Astrocyte (in vitro differentiated cells and primary cell): ENCODE measurements at places on chromosomes 11 and 22. TPM values are rescaled to one million over a fixed set of nuclear protein-coding genes. Genes with fewer than 3 reads are reported as not detected.

The TNNI2 gene
- total RNA-seq = not detected in 2 replicates

The SH3BP1 gene
- total RNA-seq = 26.5 and 31.6 TPM in 2 replicates

The CCDC134 gene
- 7.7 and 11.3 TPM in 2 replicates for total RNA-seq

The CDC42BPG gene
- total RNA-seq = 2.0 and 4.6 TPM in 2 replicates

The GPR83 gene
- total RNA-seq = 0.14 TPM in 1 of 2 replicates, not detected in the other

The OR4D5 gene
- total RNA-seq = not detected in 2 replicates

The SCGB1A1 gene
- not detected in 2 replicates for total RNA-seq

GRCh38 chr11:17272801-17273200, 3.7 kb upstream of the NUCB2 start:
- no peaks in the 10 kb centered on the region for H3K27me3 ChIP-seq
- H3K4me1 ChIP-seq = peaks cover 6% of the 10 kb centered on the region
- no peak overlapping the region for H3K27ac ChIP-seq
- no peaks in the 10 kb centered on the region for H3K36me3 ChIP-seq
- no peak for DNase-seq

GRCh38 chr11:65291613-65292012, 23.1 kb upstream of the CDC42EP2 start:
- no peak overlapping the region for H3K4me3 ChIP-seq
- peak overlapping the region; percentile 73 for H3K27ac ChIP-seq
- no peaks in the 10 kb centered on the region for H3K27me3 ChIP-seq
- H3K36me3 ChIP-seq = peaks cover 20% of the 10 kb centered on the region
- peaks cover 16% of the 10 kb centered on the region for H3K4me1 ChIP-seq
- DNase-seq = peak; percentile 47

GRCh38 chr11:44943118-44943517, 7.6 kb downstream of the TP53I11 start:
- DNase-seq = no peak
- no peak overlapping the region for H3K27ac ChIP-seq
- no peaks in the 10 kb centered on the region for H3K4me1 ChIP-seq
- H3K4me3 ChIP-seq = no peak overlapping the region
- H3K27me3 ChIP-seq = no peaks in the 10 kb centered on the region

GRCh38 chr22:23899042-23899745, 5.0 kb downstream of the MIF start:
- DNase-seq = no peak
- peaks cover 8% of the 10 kb centered on the region for H3K36me3 ChIP-seq
- no peaks in the 10 kb centered on the region for H3K27me3 ChIP-seq
- no peak overlapping the region for H3K27ac ChIP-seq
- peaks cover 20% of the 10 kb centered on the region for H3K4me1 ChIP-seq
- no peak overlapping the region for H3K4me3 ChIP-seq

DNA sequence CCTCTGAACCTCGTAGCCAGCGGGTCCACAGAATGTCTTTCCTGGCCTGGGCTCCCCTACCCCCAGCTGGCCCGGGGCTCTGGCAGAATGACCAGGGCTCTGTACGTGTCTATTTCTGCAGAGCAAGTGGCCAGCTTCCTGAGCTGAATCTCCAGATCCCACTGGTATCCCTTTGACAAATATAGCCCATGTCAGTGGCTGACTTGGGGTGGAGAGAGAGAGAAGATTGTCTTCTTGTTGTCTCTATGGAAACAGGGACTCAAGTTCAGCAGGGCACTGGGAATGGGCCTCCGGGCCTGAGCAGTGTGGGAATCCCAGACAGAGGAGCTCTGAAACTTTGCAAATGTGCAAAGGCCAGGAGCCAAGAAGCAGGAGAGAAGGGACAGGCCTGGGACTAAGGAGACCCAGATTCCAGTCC, 33.9 kb downstream of the ANO1 start:
- peaks cover 32% of the 10 kb centered on the region for H3K4me1 ChIP-seq
- no peaks in the 10 kb centered on the region for H3K36me3 ChIP-seq
- H3K27me3 ChIP-seq = no peaks in the 10 kb centered on the region
- no peak overlapping the region for H3K4me3 ChIP-seq

DNA sequence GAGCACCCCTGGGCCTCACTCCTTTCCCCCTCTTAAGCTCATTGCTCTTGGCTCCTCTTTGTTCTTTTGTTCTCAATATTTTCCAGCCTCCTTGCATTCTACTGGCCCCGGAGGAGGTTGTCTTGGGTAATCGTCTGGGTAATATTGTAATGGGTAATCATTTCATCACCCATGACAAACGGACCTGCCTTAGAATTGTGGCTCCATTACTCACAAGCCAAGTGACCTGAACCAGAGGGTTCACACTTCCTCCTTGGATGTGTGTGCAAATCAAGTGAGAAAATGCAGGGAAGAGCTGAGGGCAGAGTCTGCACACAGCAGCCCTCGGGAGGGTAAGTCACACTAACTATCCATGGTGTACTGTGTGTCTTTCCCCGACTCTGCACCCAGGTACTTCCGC, 305.0 kb downstream of the BUD13 start:
- no peak for DNase-seq
- H3K4me1 ChIP-seq = peaks cover 11% of the 10 kb centered on the region
- no peaks in the 10 kb centered on the region for H3K27me3 ChIP-seq
- no peaks in the 10 kb centered on the region for H3K36me3 ChIP-seq
- no peak overlapping the region for H3K27ac ChIP-seq

DNA sequence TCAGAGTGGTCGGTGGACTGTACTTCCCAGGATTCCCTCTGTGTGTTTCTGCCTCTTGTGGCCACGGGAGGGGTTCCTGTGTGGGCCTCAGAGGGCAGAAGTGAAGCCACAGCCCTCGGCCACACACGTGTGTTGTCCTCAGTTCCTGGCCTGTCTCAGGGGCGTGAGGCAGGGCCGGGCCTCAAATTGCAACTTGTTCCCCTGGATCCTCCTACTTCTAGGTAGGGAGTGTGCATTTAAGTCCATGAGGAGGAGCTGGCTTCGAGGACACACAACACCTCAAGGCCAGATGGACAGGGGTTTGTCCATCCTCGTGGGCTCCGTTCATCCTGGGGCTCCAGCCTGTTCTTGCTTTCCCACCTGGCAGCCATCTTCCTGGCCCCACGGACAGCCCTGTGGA, 573.0 kb downstream of the TBC1D22A start:
- no peaks in the 10 kb centered on the region for H3K36me3 ChIP-seq
- DNase-seq = no peak
- H3K27me3 ChIP-seq = no peaks in the 10 kb centered on the region
- no peak overlapping the region for H3K27ac ChIP-seq

DNA sequence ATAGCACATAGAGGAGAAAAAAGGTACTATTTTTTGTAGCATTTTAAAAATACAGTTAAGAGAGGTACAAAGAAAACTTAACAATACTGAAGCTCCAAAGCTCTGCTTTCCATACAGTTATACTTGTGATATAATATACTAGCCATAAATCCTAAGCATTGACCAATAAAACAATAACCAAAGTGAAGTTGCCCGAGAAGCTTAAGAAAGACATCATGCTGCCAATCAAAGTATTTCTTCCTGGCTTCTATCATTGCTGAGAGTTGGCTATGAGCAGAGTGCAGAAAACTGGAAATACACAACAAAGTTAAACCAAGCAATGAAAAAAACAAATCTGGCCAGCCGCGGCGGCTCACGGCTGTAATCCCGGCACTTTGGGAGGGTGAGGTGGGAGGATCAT, 84.2 kb downstream of the RBFOX2 start:
- H3K27me3 ChIP-seq = no peaks in the 10 kb centered on the region
- H3K4me3 ChIP-seq = no peak overlapping the region
- H3K27ac ChIP-seq = no peak overlapping the region

DNA sequence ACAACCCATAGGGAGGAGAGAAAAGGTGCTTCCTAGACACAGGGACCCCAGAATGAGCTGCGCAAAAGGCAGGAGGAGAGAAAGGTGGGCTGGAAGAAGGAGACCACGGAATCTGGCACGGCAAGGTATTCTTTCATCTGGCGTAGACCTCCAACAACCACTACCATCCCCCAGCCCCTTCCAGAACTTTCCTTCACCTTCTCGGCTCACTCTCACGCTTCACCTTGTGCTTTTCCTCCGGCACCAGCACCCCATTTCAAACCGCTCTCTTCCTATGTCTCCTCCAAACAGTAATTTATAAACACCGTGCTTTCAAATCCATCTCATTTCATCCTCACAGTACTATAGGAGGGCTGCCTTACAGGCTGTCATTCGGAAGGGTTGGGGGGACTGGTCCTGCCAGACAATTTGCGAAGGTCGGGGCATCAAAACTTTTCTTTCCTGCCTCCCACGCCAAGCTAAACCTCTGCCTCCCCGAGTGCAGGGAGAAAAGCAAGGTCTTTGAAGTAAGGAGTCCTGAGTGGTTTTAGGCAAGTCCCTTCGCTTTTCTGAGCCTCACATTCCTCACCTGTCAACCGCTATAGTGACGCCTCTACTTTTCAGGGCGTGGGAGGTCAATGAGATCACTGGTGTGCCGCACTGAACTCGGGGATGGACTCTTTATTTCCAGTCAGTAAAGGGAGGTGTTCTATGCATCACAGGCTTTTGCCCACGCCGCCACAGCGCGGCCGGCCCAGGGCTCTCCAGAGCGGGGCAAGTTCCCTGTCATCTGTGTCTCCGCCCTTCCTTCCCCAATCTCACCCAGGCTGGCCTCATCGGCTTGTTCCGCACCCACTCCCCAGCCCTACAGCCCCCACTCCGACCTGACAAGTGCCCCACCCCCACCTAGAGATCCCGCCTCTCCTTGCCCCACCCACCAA, 800 bp downstream of the KCTD21 start:
- no peaks in the 10 kb centered on the region for H3K27me3 ChIP-seq
- peaks cover 34% of the 10 kb centered on the region for H3K4me1 ChIP-seq
- peak overlapping the region; percentile 76 for H3K27ac ChIP-seq
- peak overlapping the region; percentile 79 for H3K4me3 ChIP-seq

GRCh38 chr11:35892166-35892565, 51.7 kb upstream of the LDLRAD3 start:
- no peak overlapping the region for H3K4me3 ChIP-seq
- H3K4me1 ChIP-seq = no peaks in the 10 kb centered on the region
- no peak overlapping the region for H3K27ac ChIP-seq
- peak; percentile 23 for DNase-seq

GRCh38 chr22:17491090-17491640, 72.1 kb upstream of the SLC25A18 start:
- no peak overlapping the region for H3K4me3 ChIP-seq
- DNase-seq = no peak
- H3K27me3 ChIP-seq = no peaks in the 10 kb centered on the region

DNA sequence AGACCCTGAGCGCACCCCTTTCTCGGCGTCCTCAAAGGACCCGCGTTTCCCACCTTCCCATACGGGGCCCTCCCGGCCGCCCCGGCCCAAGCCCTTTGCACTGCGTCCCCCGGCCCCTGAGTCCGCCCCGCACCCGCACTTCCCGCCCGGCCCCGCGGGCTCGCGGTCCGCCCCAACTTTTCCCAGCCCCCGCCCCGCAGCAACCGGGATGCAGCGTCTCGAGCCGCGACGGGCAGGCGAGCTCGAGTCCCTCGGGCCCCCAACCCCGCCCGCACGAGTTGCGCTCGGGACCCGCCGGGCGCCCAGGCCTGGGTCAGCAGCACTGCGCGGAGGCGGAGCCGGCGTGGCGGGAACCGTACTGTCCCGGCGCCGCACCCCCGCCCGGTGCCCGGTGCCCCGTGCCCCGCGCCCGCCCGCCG, 371 bp downstream of the SMCO4 start:
- H3K36me3 ChIP-seq = no peaks in the 10 kb centered on the region
- peak overlapping the region; percentile 53 for H3K4me3 ChIP-seq
- no peak for DNase-seq
- H3K4me1 ChIP-seq = peaks cover 14% of the 10 kb centered on the region

DNA sequence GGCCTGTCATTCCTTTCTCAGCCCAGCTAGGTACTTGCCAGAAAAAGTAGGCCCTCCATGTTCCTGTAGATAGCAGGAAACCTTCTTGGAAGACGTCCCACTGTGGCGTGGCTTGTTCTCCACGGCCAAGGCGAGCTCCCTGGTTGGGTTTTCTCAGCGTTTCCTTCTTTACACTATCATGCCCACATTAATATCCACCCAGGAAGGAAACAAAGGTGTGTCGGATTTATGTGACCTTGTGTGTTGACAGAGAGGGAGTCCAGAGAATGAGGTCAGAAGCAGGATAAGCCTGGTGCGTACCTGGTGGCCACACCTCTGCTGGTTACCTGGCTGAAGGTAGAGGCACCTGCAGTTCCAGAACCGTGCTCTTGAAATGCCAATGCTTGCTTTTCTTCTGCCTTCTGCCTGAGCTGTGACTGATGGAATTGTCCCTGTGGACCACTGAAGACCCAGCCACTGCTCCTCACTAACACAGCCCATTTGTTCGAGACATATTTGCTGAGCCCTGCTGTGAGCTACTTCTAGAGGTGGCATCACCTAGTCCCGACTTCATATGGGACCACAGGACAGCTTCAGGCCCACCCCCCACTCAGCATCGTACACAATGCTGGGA, 7.9 kb downstream of the ASPHD2 start:
- H3K27me3 ChIP-seq = no peaks in the 10 kb centered on the region
- H3K4me3 ChIP-seq = no peak overlapping the region
- peaks cover 4% of the 10 kb centered on the region for H3K4me1 ChIP-seq
- DNase-seq = no peak

- H3K27ac ChIP-seq = no peak overlapping the region
- peak; percentile 66 for DNase-seq
Observed at GRCh38 chr11:125128450-125128849, 17.0 kb upstream of the TMEM218 start.

DNA sequence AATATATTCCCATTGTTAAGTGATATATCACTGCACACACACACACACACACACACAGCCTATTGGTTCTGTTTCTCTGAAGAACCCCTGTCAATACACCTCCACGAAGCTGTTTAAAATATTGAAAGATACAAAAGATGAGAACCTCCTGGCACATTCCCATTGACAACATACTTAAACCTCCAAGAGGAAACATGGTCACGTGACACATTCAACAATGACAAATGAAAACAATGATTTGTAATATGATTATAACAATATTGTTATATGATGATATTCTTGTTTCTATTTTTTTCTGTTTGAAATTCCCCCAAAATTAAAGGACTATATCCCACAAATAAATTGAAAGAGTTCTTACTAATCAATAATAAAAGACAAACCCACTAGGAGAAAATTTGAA, 1344.9 kb downstream of the BRD1 start:
- H3K4me3 ChIP-seq = no peak overlapping the region
- DNase-seq = no peak
- no peaks in the 10 kb centered on the region for H3K4me1 ChIP-seq
- H3K27me3 ChIP-seq = no peaks in the 10 kb centered on the region
- no peaks in the 10 kb centered on the region for H3K36me3 ChIP-seq

DNA sequence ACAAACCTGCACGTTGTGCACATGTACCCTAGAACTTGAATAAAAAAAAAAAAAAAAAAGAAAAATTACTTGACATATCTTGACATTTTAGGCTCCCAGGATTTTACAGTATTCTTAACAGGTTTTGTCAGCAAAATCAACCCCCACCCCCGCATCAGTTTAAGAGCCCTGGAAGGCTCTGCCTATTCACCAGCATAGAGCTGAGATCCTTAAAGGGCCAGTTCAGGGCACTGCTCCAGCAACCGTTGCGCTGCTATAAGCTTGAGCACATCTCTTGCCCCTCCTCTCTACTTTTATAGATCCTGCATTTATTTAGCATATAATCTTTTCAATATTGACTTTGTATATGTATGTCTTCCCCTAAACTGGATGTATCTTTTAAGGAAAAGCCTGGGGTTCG, 697 bp upstream of the PAFAH1B2 start:
- peak overlapping the region; percentile 92 for H3K4me3 ChIP-seq
- H3K27ac ChIP-seq = peak overlapping the region; percentile 86
- H3K27me3 ChIP-seq = no peaks in the 10 kb centered on the region
- peaks cover 21% of the 10 kb centered on the region for H3K4me1 ChIP-seq
- peak; percentile 45 for DNase-seq
